ENCODE measurements at places on chromosomes 6 and 20.

DNA sequence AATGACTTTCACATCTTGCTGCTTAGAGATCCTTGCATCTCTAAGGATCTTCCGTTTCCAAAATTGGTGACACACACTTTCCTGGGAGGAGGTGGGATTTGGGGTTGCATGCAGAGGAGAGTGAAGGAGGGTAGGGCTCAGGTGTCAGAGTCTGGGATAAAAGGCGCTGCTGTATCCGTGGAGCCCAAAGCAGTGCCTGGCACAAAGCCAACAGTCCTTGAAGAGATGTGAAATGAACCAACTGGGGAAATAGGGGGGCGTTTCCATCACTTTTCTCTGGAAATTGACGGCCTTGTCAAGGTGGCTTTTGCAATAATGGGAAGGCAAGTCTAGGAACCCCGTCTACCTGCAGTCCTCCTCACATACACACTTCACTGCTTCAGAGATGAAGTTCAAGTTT is 59.5 kb upstream of the NELFCD start:
- no peak for DNase-seq

DNA sequence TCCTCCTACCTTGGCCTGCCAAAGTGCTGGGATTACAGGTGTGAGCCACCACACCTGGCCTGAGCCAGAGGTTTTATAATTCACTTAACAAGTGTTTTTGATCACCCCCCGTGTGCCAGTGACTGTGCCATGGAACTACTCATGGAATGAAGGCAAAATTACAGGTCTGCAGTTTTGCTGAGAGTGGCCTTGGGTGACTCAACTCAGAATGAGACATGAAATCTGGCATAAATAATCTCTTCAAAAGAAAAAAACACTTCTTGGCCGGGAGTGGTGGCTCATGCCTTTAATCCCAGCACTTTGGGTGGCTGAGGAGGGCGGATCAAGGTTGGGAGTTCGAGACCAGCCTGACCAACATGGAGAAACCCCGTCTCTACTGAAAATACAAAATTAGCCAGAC is 166.9 kb upstream of the SALL4 start:
- DNase-seq, result no peak

DNA sequence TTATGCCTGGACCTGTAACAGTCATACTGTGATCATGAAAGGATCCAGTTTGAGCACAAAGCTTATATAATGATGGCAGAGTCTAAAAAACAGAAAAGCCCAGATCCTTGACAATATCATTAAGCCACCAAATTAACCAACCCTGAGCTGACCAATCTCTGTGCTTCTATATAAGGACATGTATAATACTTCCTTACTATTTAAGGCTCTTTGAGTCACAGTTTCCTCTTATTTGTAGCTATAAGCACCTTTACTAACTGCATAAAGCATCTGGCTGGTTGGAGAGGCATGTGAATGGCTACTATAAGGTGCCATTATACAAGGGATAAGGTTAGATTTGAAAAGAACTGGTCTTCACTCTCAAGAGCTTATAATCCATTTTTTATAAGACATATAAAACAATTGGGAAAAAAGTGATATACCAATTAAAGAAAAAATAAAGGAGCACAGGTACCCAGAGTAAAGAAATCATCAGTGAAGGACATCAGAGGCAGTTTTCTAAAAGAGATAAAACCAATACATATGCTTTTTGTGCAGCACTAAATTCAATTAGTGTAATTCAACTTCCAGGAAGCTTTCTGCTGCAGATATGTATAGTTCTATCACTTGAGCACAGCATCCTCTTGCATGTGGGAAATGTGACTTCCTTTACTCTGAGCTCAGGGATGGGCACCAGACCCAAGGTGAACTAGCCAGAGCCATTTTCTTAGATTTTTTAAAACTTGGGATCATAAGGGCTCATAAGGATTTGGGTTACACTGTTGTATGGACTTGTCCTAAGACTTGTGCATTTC is 121.0 kb downstream of the BTBD9 start:
- no peak for DNase-seq

DNA sequence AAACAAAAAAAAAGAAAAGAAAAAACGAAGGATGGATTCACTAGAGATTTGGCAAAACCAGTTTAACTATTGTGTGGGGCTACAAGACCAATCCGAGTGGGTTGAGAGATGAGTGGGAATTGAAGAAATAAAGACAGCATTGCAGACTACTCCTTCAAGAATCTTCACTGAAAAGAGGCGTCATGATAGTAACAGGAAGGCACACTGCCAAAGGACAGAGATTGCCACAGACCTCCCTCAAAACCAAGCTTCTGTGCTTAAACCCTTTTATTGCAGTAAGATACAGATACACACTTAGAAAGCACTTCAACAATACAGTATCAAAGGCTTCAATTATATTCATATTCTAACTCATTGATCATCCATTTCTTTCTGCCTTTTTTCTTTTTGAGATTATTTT is 103.9 kb downstream of the IPCEF1 start:
- DNase-seq, result no peak

DNA sequence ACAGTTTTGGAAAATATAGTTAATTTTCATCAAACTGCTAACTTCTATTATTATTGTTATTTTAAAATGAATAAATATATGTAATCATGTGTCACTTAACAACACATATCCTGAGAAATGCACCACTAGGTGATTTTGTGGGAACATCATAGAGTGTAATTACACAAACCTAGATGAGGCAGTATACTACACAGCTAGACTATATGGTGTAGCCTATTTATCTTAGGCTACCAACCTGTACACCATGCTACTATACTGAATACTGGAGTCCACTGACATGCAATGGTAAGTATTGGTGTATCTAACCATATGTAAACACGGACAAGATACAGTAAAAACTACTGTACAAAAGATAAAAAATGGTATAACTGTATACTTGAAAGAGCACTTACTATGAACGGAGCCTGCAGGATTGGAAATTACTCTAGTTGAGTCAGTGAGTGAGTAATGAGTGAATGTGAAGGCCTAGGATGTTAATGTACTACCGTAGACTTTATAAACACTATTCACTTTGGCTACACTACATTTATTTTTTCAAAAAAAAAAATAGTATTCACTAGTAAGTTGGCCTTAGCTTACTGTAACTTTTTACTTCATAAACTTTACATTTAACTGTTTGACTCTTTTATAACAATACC is 72.4 kb downstream of the ASCC3 start:
- no peak for DNase-seq

DNA sequence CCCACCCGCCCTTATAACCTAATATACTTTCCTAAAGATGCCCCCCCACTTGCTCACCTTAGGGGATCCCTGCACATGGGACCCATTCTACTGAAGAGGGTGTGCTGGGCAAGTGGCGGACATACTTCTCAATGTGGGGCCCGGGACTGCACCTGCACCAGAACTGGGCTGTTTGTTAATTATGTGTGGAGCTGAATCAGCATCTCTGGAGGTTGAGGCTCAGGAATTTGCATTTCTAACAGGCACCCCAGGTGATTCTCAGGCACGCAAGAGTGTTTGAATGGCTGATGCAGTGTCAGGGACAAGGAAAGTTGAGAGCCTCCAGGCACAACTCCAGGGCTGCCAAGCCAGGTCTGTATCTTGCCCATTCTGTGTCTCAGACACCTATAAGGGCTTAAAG is 8.9 kb upstream of the PTPRT start:
- no peak for DNase-seq

DNA sequence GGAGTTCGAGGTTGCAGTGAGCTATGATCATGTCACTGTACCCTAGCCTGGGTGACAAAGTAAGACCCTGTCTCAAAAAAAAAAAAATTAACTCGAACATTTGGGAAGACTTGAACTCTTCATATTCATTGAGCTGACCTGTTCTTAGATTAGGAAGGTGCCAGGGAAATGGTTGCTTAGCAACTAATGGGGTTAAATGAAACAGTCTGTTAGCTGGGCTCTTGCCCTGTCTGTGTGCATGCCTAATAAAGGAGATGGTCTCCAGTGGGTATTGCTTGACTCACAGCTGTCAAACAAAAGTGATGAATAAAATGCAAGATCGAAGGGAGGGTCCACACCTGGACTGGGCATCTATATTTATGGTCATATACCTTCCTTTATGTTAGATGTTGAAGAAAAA is 101.8 kb downstream of the KLHL32 start:
- DNase-seq, result no peak

GRCh38 chr20:45959126-45959525 is 12.9 kb downstream of the ZNF335 start:
- DNase-seq, result no peak

DNA sequence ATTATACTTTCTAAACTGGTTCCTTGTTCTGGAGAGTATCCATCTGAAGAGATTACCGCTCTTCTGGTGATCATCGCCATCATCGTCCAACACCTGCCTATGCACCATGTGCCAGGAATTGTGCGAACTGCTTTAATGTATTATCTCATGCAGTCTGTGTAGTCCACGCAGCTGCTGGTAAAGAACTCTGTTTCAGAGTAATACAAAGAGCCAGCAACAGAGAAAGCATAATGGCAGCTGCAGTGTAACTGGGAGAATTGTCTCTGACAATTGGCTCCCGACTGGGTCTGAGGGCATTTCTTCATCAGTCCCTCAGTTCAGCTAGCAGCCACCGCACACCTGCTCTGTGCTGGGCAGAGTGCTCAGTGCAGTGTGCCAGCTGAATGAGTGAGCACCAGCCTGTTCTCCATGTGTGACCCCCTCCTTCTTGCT is 383.4 kb downstream of the GRIK2 start:
- no peak for DNase-seq

DNA sequence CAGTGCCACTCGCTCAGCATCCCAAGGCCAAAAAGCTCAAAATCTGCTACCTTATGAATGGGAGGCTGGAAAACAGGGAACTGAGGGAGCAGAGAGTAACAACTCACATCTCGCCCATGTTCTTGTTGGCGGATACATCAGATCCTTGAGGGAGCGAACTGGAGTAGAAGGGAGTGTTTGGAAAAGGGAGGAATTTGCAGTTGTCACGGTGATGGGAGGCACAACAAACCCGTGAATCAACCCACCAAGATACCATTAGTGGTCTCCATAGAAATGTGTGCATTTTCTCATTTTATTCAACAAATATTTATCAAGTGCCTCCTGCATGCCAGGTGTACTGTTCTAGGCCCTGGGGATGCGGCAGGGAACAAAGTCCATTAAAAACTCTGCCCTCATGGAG is 212.1 kb downstream of the EYA2 start:
- no peak for DNase-seq

DNA sequence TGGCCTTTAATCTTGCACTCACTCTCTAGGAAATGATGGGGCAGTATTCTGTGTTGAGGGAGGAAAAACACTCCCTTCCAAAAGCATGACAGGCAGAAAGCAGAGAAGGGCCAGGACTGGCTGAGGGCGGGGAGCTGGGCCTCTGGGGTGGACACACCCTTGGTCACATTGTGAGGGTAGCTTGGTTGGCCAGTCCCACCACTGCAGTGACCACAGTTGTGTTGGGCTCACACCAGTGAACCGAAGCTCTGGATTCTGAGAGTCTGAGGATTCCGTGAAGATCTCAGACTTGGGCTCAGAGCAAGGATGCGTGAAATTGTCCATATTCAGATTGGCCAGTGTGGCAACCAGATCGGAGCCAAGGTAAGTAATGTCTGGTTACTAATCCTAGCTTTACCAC is at the start of gene TUBB1:
TSS of gene TUBB1 (plus strand) at position 213 of the 400 bp plus-strand sequence. CDS start at position 307, 94 bp downstream.
- no peak for DNase-seq

- DNase-seq, result no peak
Measured at GRCh38 chr6:10532392-10532791, 11.2 kb downstream of the GCNT2 start.

GRCh38 chr6:81984599-81984998 is 232.1 kb upstream of the TENT5A start:
- DNase-seq, result no peak

GRCh38 chr6:79808921-79809320 is 138.4 kb downstream of the ELOVL4 start:
- DNase-seq, result no peak

GRCh38 chr6:170108890-170109587 is 181.8 kb downstream of the DLL1 start:
- DNase-seq, result no peak

GRCh38 chr6:135261872-135262725 is 81.0 kb downstream of the MYB start:
- no peak for DNase-seq

DNA sequence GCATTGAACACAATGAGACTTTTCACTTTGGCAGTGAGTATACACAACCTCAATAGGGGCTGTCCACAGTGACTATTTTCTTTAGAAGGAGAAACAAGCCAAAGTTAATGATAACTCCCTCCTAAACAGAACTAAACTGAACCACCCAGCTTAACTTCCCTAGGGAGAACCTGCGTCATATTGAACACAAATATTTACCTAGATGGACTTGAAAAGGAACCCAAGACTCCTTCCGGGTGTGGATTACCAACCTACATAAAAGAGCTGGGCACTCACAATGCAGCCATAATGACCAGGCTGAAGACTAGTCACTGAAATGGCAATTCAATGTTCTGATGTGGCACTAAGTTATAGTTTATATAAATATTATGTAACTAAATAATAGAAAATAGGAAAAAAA is 160.6 kb downstream of the IBTK start:
- DNase-seq, result no peak

DNA sequence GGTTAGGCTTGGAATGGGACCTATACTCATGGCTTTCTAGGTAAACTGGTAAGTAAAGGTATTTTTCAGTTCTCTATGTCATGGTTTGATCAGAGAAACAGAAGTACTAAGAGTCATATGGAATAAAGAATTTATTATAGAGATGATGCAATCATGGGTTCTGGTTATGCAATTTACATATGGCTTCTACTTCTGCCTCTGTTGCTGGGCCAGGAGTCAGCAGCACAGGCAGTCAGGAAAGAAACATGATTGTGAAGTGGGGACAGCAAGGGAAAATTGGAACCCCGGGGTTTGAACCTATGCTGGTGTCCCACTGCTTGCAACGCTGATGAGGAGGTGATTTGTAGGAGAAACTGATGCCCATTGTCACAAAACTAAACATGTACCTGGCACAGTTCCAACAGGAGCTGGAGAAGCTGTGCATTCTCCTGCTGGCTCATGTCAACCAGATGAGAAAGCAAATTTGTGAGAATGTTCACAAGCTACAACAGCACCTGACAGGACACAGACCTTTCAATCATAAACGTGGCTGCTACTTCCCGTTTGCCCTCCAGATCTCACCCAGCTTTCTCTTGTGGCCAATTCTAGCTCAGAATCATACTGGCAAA is 887.1 kb downstream of the TFAP2A start:
- no peak for DNase-seq

GRCh38 chr6:20954315-20954714 is 420.1 kb downstream of the CDKAL1 start:
- no peak for DNase-seq

- DNase-seq, result no peak
Measured at GRCh38 chr6:2844008-2844407, 2.3 kb upstream of the SERPINB1 start.

GRCh38 chr6:122563364-122564052 is 46.7 kb upstream of the PKIB start:
- no peak for DNase-seq

- no peak for DNase-seq
Measured at GRCh38 chr6:157770946-157771345, 52.1 kb upstream of the SNX9 start.

DNA sequence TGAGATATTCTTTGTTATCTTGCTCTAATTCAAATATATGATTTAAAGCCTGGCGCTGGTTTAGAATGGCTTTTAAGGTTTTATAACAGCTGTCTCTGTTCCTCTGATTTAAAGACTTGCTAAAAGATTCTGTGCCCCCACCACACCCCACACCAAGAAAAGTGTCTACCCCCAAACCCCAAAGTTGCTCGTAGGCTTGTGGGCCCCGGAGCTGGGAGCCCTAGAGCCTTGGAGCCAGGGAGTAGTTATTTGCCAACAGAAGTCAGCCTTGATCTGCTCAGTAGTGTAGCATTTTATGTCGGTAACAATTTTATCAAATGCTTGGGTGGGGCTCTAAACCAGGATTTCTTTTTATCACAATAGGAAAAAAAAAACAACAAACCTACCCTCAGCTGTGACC is 105.2 kb upstream of the TRAF3IP2 start:
- no peak for DNase-seq
